ENCODE measurements at places on chromosomes 1 and 21. TPM values are rescaled to one million over a fixed set of nuclear protein-coding genes. Genes with fewer than 3 reads are reported as not detected.

TSPAN2 gene
- not detected for total RNA-seq

BPNT1 gene
- 17.4 TPM for total RNA-seq

CAPN8 gene
- total RNA-seq = not detected

TBX19 gene
- total RNA-seq = 3.5 TPM

ADAMTS1 gene
- total RNA-seq = 102 TPM

CSF3R gene
- 0.97 TPM for total RNA-seq

SLC2A5 gene
- 19.1 TPM for total RNA-seq

TTLL10 gene
- not detected for total RNA-seq

SLC25A24 gene
- total RNA-seq = 48.1 TPM

LCE1F gene
- total RNA-seq = not detected

CELF3 gene
- not detected for total RNA-seq

TNN gene
- not detected for total RNA-seq

TMEM39B gene
- total RNA-seq = 8.1 TPM

FABP3 gene
- total RNA-seq = 146 TPM

S100A14 gene
- total RNA-seq = 0.36 TPM

ZFP69B gene
- 2.3 TPM for total RNA-seq

HLX gene
- total RNA-seq = 7.2 TPM

CD53 gene
- total RNA-seq = not detected

C1QTNF12 gene
- total RNA-seq = 1.1 TPM

PRAMEF6 gene
- total RNA-seq = not detected

CCDC17 gene
- total RNA-seq = 0.61 TPM

EXOSC10 gene
- total RNA-seq = 58.7 TPM

BATF3 gene
- 1.1 TPM for total RNA-seq

GRIK1 gene
- total RNA-seq = 0.49 TPM

AADACL4 gene
- not detected for total RNA-seq

CRYAA gene
- not detected for total RNA-seq

MYOG gene
- not detected for total RNA-seq

EFNA3 gene
- total RNA-seq = 0.97 TPM

FAM72B gene
- total RNA-seq = 1.8 TPM

KLHL12 gene
- 38.5 TPM for total RNA-seq

F3 gene
- total RNA-seq = 40.7 TPM

LCK gene
- total RNA-seq = not detected

TEDDM1 gene
- total RNA-seq = not detected

SPSB1 gene
- total RNA-seq = 21.3 TPM

FBXO2 gene
- total RNA-seq = 1.8 TPM

S100A11 gene
- total RNA-seq = 138 TPM

ZMPSTE24 gene
- total RNA-seq = 68.7 TPM

KLF17 gene
- not detected for total RNA-seq

CRNN gene
- total RNA-seq = not detected

AMY1C gene
- not detected for total RNA-seq

QSOX1 gene
- 205 TPM for total RNA-seq

CD101 gene
- 0.49 TPM for total RNA-seq

FNDC10 gene
- total RNA-seq = 2.4 TPM

SLC5A9 gene
- total RNA-seq = not detected

SLC30A10 gene
- not detected for total RNA-seq

IFI44 gene
- total RNA-seq = 24.5 TPM

SLC45A3 gene
- 0.73 TPM for total RNA-seq

TACSTD2 gene
- 2.4 TPM for total RNA-seq

CHODL gene
- total RNA-seq = 0.16 TPM

SPATA45 gene
- not detected for total RNA-seq

HMGCL gene
- total RNA-seq = 44.2 TPM

TCHH gene
- total RNA-seq = under 0.01 TPM

FAM167B gene
- 2.7 TPM for total RNA-seq

VASH2 gene
- not detected for total RNA-seq

DHRS3 gene
- total RNA-seq = 95.1 TPM

KIRREL1 gene
- 202 TPM for total RNA-seq
